ENCODE measurements at places on chromosomes 12 and 14.

- DNase-seq = no peak
Observed at GRCh38 chr14:95705518-95705917, 8.4 kb downstream of the TCL1A start.

GRCh38 chr14:87995500-87996290 lies 2.7 kb upstream of the GALC start:
- DNase-seq = no peak

GRCh38 chr14:98404811-98405210 lies 867.2 kb downstream of the BCL11B start:
- no peak for DNase-seq

GRCh38 chr14:29311983-29312382 lies 545.4 kb downstream of the FOXG1 start:
- DNase-seq = no peak

- no peak for DNase-seq
Observed at GRCh38 chr14:63712123-63712522, 15.7 kb downstream of the SGPP1 start.

DNA sequence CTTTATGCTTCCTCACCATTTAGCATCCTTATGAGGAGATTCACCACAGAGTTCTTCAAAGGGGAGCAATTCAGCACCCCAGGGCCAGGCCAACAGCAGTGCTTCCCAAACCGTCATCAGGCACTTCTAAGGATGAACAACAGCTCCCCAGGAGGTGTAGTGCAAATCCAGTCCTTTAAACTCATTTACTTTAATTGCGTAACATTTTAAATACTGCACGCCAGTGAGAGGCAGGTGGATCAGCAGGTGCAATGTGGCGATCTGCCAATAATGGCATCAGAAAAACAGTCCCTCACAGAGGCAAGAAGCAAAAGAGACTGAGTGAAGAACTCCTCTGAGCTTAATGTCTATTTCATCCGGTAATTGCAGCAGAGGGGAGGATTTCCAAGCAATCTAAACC lies 770.9 kb upstream of the FOXG1 start:
- DNase-seq = no peak

DNA sequence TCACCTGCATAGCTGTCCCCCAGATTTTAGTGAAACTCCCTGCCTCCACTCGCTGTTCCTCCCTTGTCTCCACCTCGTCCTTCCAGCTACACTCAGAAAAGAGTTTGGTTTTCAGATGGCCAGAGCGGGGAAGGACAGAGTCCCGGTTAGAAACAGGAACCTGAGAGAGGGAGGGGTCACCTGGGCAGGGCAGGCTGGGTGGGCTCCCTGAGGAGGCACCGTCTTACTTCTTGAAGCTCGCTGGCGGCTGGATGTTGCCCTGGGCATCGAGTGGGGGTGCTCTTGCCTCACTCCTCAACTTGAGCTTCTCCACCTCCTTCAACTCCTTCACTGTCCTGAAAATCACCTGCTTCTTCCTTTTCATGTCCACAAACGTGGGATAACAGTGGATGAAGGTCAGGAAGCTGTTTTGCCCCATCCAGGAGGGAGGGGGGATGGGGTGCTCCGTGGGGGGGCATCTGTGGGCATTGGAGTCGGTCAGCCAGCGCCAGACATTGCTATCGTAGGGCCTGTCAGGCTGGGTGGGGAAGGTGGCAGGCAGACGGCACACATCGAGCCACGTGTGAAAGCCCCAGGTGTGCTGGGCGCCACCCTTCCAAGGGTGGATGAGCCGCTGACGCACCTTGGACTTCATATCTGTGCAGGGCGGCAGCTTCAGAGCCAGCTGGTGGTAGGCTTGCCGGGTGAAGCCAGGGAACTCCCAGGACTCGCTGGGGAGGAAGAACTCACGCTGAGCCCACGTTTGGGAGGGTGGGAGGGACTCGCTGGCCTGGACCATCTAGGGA lies 2.0 kb downstream of the TEX52 start:
- DNase-seq = no peak

GRCh38 chr12:5796171-5796958 lies 148.7 kb downstream of the ANO2 start:
- no peak for DNase-seq

DNA sequence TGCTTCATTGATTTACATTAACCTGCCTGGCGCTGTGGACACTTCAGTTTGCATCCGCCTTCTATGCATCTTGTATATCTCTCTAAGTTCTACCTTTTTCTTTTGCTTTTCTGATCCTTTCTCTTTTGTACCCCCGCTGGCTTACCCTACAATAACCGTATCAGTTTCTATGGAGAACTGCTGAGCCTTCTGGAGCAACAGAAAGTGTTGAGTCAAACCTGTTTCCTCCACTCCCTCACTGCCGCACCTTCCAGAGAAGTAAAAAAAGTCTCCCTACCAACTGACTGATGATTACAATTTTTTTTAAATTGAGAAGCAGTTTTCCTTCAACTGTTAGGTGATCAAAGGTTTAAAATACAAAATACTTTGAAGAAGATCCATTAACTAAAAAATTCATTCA lies 17.4 kb downstream of the EXD2 start:
- DNase-seq = no peak

DNA sequence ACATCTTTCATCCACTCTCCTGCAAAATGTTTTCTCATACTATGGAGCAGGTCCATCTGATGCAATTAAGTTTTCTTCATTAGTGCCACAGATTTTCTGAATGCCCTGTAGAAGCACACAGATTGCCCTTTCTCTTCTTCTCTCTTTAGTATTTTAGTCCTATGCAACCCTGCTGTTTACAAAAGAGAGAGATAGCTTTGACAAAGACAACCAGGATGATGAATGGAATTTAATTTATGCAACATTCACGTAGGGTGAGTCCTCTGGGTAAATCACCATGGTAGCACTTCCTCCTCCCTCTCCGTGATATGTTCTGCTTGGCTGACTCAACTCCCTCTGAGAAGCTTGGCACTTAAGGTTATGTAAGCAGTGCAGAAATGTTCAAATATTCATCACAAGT lies 400.9 kb upstream of the PDE3A start:
- peak; percentile 53 for DNase-seq

- DNase-seq = no peak
Observed at GRCh38 chr12:823028-823698, 70.8 kb downstream of the WNK1 start.

DNA sequence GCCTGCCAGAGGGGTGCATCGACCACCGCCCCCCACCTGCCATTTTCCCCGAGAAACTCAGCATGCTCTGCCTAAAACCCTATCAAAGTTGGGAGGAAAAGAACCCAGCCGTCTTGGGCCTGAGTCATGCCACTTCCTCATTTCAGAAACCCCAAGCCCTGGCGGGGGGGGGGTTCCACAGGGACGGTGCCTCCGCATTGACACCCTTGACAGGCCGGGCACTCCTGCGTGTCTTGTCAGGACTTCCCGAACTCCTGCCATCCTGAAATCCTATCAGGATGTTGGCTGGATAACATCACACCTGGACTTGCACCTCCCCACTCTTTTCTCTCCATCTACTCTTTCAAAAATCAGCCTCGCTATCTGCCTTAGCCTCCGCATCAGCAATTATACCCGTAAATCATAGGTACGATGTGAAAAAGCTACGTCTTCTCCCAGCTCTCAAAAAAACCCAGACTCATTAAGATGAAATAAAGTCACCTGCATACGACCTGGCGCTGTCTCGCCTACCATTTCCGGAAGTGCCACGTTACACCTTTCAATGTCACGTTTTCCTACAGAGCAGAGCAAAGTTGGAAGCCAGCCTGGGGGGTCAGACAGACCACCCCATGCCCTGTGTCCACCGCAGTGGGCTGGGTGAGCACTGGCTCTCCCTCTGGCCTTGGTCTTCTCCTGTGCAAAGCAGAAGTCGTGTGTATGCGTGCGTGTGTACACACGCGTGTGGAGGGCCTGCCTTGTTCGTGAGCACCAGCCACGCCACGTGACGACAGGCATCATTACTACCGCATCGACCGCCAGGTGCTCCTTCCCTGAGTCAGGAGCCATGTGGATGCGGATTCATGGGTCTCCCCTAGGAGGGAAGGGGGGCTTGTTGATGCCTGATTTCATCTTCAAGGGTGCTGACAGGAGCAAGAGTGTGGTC lies 96.7 kb downstream of the RFLNA start:
- no peak for DNase-seq

GRCh38 chr12:6941267-6941666 lies 2.3 kb upstream of the RNU7-1 start:
- no peak for DNase-seq

GRCh38 chr14:86654558-86655184 lies 1124.7 kb downstream of the FLRT2 start:
- no peak for DNase-seq

GRCh38 chr12:54053003-54053750 lies 458 bp upstream of the HOXC4 start:
- DNase-seq = no peak

DNA sequence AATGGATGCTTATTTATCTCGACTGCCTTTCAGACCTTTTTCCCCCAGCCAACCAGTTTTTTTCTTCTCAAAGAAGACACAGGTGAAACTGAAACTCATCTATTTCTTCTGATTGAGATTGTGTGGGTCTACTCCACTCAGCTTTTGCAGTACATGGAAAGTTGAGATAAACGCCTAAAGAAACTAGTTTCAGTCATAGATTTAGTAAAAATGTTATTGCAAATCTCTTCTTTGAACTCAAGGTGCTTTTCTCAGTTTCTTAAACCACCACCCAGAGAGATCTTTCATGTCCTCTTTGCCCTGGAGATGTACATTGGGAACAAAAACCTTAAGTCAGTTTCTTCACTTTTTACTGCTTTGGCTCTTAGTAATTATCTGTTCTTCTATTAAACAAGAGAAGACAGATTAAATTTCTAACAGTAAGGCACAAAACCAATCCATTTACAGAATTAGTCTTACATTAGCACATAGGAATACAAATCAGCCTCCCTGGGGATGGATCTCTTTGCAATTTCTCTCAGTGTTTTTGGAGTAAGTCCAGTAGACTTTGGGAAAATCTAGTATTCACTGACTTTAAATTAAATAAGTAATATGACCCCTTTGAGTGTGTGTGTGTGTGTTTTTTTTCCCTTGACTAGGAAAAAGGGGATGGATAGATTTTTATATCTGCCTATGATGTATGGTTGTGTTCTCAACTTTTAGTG lies 11.6 kb downstream of the FBXW8 start:
- DNase-seq = no peak

- DNase-seq = no peak
Observed at GRCh38 chr12:44331269-44331668, 495.4 kb downstream of the TMEM117 start.

DNA sequence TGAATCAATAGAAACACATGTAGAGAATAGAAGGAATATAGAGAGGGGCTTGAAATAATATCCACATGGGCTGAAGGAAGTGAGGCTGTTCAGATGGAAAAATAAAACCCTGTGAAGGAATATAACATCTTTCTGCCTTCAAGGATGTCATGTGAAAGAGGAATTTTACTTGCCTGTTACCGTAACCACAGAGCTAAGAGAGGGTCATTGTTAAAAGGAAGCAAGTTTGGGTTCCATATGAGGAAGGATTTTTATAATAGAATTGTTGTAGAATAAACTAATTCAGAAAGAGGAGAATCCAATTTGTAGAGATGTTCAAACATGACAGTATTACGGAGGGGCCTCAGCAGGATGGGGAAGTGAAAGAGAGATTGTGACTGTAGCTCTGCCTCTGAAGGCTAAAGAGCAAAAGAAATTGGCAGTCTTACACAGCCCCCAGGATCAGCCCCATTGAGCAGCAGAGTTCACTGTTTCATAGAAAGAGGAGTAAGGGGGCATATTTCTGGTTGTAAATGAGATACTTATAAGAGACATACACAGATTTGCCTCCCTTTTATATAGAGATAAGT lies 41.8 kb upstream of the PTPRR start:
- no peak for DNase-seq

DNA sequence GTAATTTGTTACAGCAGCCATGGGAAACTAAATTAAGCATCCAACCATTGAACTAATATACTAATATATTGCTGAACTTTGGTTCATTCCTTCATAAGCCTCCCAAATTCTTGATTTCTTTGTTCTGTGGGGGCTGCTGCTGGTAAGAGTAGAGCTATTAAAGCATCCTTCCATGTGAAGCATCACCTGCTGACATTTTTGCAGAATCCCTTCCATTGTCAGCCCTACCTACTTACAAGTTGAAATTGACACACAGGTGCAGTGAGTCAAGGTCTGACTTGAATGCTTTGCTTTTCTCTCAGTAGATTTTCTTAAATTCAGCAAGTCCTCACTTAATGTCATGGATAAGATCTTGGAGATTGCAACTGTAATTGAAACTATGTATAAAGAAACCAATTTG lies 474.4 kb downstream of the APAF1 start:
- DNase-seq = peak; percentile 74

DNA sequence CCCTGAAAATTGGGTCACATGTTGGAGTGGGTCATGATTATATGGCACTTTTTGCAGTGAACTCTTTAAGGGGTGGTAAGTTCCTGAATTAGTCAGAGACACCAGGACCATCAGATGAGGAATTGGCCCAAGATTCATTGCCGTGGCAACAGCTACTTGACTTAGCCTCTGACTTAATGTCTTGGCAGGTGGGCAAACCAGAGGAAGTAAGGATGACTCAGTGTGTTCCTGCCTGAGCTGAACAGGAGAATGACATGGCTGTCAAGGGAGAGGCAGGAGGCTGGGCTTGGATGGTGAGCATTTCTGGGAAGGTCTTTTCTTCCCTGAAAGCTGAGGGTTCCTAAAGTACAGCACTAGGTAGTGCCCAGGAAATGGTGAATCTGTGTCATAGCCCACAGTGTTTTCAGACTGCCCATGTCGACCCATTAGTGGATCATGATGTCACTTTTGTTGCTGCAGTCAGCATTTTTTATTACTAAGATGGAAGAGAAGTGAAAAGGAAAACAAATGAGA lies 170.1 kb upstream of the PWP1 start:
- DNase-seq = no peak

DNA sequence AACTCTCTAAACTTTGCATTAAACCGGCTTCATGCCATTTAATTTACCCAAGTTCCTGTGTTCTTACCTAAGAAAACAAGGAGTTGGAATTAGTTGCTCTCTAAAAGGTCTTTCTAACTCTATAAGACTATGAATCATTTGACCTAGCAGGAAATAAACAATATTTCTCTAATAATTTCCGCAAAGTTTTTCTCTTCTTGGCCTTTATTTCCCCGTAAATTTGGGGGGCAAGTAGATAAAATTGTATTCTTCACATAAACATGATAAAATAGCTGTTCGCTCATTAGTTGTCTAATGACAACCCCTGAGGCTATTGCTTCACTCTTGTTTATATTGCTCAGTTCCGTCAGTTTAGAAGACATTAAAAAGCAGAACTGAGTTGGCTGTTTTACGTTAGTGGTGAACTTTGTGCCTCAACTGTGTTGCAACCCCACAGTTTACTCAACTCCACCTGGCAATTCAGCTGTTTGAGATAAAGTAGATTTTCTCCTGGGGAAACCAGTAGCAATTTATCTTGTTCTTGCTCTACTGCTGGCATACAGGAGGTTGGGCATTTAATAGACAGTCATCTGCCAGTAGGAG lies 74.7 kb downstream of the BTG1 start:
- no peak for DNase-seq

DNA sequence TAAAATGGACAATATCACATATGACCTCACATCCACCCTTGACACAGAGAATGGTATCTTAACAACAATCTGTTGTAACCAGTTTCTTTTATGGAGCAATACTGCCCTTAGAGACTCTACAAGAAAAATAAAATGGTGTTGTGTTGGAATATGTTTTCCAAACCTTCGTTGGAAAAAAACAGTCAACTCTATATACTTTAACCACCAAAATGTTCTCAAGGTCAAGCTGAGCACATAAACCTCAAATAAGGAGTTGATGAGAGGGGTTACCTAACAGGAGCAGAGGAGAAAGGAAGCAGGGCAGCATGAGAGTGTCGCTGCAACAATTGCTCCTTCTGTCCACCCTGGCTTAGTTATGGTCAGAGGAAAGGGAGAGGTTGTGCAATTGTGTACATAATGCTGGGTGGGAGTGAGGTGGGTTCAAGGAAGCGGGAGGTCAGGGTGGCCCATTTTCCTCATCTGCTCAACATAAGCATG lies 179.2 kb upstream of the BMP4 start:
- no peak for DNase-seq
